MG63 (cell line): ENCODE measurements at places on chromosomes 6 and 20. TPM values are rescaled to one million over a fixed set of nuclear protein-coding genes. Genes with fewer than 3 reads are reported as not detected.

GRCh38 chr20:32971703-32972161 lies 32.5 kb downstream of the SUN5 start:
- no peak for DNase-seq

Gene PCK1
- total RNA-seq = not detected in 2 replicates

DNA sequence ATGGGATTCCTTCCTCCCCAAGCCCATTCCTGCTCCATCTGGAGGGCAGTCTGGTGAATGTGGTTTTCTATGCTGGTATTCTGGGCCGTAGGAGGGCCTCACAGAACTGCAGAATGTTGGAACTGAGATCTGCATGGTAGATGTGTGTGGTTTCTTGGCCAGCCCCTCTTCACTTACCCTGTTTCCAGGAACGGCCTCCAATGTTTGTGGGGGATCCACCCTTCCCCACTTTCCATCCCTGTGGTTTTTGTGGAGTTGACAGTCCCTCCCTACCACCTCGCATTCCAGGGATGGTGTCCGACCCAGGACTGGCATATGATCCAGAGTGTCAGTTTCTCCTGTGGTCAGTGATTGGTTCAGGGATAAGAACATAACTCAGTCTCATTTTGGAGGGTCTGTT lies 26.7 kb upstream of the TMEM14A start:
- no peak for DNase-seq

Gene PPP1R16B
- total RNA-seq = not detected in 2 replicates

- DNase-seq = no peak
Observed at GRCh38 chr6:36643977-36644376, 34.5 kb upstream of the CDKN1A start.

DNA sequence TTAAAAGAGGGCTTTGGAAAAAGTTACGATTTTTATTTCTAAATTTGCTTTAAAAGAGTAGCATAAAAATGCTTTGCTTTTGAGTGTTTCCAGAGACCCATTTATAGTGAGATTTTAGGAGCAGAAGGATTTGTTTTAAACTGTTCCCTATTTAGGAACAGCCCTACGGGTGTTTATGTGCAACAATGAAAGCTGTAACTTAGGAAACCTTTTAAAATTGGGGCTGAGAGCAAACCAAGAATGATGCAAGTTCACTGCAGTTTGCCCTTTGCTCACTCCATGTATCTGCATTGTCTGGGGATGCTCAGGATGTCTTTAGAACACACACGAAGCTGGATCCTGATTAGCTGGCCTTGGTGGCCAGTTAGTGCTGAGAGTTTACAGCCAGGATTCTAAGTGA lies 40.9 kb downstream of the GHRH start:
- no peak for DNase-seq

Gene PACRG
- total RNA-seq = not detected in 2 replicates

DNA sequence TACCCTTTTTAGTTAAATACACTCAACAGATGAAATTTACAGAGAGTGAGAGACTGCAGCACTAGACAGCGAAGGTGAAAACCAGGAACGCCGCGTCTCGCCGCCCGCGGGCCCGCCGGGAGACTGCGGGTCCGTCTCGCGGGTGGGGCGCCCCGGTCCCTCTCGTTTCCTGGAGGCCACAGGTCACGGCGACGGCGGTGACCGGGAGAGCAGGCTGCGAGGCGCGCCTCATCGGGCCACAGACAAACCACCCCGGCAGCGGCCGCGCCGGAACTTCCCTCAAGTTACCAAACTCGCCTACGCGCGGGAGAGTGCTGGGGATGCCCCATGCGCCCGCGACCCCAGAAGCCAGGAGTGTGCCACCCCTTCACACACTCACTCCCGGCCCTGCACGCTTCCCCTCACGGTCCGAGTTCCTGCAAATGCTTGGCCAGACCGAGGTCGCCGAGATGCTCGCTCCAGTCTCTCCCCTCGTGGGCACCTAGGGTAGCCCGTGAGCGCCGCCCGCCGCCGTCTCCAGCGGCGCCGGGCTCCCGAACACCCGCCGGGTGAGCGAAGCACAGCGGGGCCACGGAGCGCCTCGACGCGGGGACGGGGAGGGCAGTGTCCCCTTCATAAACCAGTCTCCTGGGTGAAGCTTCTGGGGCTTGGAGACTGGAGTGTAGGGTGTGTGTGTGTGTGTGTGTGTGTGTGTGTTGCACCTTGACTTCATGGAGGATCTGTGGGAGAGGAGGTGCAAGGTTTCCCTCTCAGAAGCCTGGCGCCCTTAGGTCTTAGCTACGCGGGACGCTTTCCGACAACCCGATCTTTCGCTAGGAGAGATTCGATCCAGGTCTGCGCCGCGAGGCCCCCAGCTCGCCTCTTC lies 1.4 kb downstream of the BACH2 start:
- peak; percentile 4 for DNase-seq

Gene HLA-G
- total RNA-seq = not detected in 2 replicates

GRCh38 chr6:38988736-38989449 lies 59.7 kb upstream of the GLP1R start:
- DNase-seq = no peak
